Activated naive CD4-positive, alpha-beta T cell treated with anti-CD3 and anti-CD28 coated beads, Interleukin-2, amount 50 U/mL, for 72 hours (primary cell): ENCODE measurements at places on chromosomes 2 and 18. TPM values are rescaled to one million over a fixed set of nuclear protein-coding genes. Genes with fewer than 3 reads are reported as not detected.

The ACP1 gene
- total RNA-seq, result 129 TPM

The TWIST2 gene
- not detected for total RNA-seq

The IL36B gene
- not detected for total RNA-seq

The PPP1R1C gene
- total RNA-seq, result not detected

The NTSR2 gene
- total RNA-seq, result not detected

The CHRNG gene
- total RNA-seq, result not detected

The NT5C1B gene
- not detected for total RNA-seq

The NOL4 gene
- total RNA-seq, result not detected

The CDH2 gene
- 0.05 TPM for total RNA-seq

The STON1 gene
- total RNA-seq, result 0.27 TPM

The ZNF521 gene
- total RNA-seq, result not detected

The SERPINE2 gene
- total RNA-seq, result 46.0 TPM

The FRZB gene
- not detected for total RNA-seq

- DNase-seq, result no peak
Measured at GRCh38 chr2:127075821-127076220, 31.1 kb downstream of the BIN1 start.

GRCh38 chr2:163368655-163369054 lies 367.2 kb downstream of the FIGN start:
- no peak for DNase-seq

DNA sequence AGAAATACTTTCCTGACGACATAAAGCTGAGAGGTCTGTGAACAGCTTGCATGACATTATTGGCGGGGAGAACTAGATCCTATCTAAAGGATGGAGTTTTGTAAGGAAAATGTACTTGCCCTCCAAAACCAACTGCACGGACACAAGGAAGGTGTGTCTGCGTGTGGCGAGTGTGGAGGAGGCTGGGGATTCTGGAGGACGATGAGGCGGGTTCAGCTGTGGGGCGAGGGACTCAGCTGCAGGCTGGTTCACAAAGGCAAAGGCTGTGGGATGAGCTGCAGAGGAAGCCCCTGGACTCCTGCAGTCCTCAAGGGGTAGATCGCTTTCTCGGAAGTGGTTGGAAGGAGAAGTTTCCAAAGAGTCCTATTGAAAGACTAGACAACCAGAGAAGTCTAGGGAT lies 48.2 kb downstream of the ACKR3 start:
- DNase-seq, result no peak

GRCh38 chr2:29061176-29061575 lies 13.1 kb downstream of the PCARE start:
- no peak for DNase-seq

DNA sequence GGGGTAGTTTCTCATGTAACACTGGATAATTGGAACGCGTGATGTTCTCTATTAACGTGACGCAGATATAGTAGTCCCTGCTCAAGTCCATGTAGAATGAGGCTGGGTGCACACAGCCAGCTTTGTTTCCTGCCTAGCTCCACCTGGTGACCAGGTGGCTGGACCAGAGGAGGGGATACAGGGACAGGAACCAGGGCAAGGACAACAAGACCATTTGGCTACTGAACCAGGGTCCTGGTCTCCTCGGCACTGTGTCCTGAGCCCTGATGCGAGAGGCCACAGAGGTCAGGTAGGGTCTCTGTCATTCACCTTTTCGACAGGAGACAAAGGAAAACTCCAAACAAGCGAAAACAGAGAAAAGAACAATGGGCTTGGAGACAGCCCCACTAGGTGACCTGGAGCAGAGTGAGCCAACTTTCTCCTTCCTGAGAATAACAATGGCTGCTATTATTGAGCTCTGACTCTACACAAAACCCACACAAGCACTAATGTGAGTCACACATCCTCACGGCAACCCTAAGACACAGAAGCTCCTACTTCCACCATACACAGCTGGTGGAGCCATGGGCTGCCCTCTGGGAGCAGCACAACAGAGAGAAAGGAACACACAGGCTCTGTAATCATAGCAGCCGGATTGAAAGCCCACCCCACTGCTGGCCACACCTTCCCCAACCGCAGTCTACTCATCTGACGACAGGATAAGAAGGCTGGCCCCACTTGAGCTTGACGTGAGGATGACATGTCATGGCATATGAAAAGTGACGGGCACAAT lies 67.3 kb upstream of the TEX51 start:
- no peak for DNase-seq

DNA sequence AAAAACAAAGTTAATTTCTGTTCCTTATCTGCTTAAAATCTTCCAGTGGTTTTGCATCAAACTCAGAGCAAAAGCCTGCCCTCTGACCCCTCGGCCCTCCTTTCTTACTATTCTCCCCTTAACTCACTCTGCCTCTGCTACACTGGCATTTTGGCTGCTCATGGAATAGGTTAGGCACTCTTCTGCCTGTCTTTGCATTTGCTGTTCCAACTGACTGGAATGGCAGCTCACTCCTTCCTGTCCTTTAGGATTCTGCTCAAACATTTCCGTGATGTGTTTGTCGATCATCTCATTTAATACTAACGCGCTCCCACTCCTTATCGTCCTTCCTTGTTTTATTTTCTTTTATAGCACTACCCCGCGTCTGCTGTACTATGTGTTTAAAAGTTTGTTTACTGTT lies 815 bp downstream of the CEBPZ start:
- DNase-seq, result no peak

DNA sequence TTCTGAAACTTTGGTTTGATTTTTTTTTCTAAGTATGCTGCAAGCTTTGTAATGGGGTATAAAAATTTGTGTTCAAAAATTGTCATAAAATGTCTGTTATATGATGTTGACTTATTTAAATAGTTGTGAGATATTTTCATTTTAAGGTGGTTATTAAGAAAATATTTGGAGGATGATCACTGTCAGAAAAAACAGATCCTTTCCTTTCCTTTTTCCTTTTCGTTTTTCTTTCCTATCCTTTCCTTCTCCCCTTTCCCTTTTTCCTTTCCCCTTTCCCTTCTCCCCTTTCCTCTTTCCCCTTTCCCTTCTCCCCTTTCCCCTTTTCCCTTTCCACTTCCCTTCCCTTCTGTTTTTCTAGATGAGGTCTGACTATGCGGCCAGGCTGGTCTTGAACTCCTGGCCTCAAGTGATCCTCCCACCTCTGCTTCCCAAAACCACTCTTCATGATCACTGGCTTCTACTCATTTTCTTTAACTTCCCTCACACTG lies 640.5 kb downstream of the PLCL1 start:
- DNase-seq, result no peak

DNA sequence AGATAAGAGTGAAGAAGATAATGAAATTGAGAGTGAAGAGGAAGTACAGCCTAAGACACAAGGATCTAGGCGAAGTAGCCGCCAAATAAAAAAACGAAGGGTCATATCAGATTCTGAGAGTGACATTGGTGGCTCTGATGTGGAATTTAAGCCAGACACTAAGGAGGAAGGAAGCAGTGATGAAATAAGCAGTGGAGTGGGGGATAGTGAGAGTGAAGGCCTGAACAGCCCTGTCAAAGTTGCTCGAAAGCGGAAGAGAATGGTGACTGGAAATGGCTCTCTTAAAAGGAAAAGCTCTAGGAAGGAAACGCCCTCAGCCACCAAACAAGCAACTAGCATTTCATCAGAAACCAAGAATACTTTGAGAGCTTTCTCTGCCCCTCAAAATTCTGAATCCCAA lies 15.7 kb downstream of the MSH6 start:
- DNase-seq, result no peak

- DNase-seq, result no peak
Measured at GRCh38 chr18:4017480-4017879, 437.6 kb downstream of the DLGAP1 start.

- no peak for DNase-seq
Measured at GRCh38 chr2:174334781-174335251, at the start of gene SP9. TSS of gene SP9 (plus strand) at chr2:174334954. CDS start at chr2:174335093, 139 bp downstream.

DNA sequence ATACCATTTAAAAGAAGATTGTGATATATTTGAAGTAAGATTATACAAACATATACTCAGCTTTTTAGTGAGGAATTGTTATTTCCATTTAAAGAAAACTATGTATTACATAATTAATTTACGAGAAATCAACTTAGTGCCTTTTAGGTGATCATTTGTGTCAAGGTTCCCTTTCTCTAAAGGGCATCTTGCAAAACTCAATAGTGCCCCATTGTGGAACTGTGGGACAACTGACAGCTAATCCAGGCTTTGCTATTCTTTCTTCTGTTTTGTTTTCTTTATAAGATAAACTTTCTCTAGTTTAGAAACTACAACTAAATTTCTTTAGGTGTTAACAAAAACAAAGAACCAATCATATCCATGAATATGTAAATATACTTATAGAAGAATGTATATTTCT lies 24.3 kb upstream of the VIT start:
- no peak for DNase-seq

DNA sequence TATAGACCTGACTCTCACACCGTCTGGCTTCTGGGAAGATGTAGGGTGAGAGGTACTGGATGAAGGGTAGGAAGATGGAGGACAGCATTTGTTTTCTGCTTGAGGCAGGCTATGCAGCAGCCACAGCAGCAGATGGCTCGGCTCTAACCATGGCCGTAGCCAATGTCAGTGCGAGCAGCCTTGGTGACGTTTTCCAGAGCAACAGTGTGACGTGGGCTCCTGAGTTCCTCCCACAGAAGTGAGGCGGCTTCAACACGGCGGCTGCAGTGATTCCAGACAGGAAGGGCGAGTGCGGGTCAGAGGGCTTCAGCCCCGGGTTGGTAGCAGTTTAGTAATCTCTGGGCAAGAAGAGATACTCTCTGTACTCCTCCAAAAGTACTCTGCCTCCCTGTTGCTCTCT lies 133.0 kb upstream of the MYT1L start:
- DNase-seq, result no peak

DNA sequence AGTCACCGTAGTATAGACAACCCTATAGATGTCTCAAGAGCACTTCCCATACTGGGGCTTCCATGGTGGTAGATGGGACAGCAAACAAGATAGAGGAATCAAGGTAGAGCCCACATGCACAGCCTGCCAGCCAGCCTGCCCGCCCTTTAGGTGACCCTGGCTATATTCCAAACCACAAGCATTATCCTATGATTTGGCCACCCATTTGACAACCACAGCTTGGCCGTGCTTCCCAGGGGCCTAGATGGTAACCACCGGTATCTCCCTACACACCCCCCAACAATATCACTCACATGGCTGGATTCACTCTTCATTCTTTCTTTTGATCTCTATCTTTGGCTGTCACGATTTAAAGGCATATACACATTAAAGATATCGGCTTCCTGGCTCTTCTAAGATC lies 85.3 kb downstream of the CDK15 start:
- DNase-seq, result no peak

DNA sequence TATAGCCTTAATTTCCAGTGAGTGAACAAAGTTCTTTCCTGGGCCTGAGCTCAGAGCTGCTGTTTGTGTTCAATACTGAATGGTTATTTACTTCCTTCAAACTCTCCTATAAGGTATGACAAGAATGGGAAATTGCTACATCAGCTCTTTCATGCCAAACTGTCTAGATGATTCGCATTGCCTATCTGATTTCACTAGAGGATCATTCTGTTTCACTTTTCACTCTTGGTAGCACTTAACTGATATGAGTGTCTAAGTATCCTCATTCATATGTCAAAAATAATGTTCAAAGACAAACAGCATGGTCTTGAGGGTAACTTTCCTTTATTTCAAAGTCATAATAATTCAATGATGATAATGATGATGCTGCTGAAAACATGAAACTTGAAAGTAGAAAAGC lies 32.9 kb upstream of the SCG2 start:
- no peak for DNase-seq

DNA sequence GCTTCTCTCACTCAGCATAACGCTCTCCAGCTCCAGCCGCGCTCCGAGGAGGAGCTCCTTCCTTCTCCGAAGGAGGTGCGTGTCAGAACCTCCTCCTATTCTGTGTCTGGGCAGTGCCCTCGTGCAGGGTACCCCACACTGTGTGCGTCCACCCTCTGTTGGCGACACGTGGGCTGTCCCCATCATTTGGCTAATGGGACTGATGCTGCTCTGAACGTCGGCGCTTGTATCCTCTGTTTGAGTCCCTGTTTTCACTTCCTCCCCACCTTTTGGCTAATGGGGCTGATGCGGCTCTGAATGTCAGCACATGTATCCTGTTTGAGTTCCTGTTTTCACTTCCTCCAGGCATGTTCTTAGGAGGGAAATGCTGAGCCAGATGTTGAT lies 22.2 kb downstream of the KCNG2 start:
- DNase-seq, result no peak

DNA sequence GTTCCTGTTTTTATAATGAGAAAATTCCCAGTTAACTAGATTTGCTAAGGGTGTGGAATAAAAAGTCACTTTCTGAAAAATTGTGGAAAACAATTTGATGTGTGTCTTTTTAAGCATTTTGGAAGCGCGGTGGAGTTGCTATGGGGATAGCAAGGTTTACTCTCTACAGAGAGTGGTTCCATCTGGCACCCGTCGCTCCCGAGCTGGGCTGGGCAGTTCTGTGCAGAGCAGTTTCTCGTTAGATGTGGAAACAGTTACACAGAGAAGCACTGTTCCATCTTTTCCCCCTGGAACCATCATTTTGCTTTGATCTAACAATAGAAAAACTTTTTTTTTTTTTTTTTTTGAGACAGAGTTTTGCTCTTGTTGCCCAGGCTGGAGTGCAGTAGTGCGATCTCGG lies 17.4 kb downstream of the LDLRAD4 start:
- DNase-seq, result no peak

DNA sequence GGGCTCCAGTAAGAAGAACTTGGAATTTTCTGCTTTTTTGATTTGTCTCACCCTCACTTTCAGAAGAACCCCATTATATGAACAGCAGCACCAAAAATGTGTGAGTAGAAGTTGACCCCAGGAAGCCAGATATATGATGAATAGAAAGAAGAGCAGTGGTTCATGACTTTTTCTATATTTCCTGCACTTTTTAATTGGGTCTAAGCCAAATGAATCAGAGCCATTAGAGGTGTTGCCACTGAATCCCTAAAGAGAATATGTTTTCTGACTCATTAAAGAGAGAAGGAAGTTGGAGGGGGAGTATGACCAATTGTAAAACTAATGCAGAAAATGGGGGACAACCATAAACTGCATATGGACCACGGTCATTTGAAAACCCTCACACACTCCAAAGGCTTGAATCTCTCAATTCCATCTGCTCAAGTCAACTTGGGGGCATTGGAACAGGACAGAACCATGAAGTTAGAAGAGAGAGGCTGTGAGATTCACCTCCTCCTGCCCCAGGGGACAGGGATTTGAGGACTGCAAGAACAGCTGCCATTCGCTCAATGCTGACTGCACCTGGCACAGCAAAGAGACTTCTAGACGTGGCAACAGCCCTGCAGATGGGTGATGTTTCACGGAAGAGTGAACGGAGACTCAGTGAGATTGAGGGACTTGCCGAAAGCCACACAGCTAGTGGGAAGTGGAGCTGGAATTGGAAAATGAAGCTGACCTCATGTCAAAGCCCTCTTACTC lies 3.0 kb downstream of the DAPL1 start:
- DNase-seq, result no peak

- DNase-seq, result no peak
Measured at GRCh38 chr2:12896318-12896982, 179.7 kb downstream of the TRIB2 start.

GRCh38 chr2:95268211-95269035 lies 5.8 kb upstream of the PROM2 start:
- peak; percentile 39 for DNase-seq

DNA sequence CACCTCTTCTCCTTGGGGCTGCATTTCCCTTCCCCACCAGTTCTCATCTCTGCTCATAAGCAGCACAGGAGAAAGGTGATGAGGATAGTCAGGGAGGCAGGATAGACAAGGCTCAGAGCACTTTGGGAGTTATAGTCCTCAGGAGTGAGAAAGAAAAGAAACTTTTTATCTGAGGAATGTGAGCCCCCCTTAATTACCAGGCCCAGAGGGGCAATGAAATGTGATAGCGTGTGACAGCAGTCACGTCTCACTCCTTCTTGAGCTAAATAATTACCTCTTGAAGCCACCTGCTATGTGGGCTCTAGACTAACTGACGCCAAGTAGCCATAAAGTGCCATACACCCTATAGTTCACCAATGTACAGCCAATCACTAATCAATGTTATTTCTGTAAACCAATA lies 105.8 kb downstream of the SPP2 start:
- no peak for DNase-seq
